Muscle of leg (tissue), 16 donors: ENCODE measurements at places on chromosomes 7 and 10. TPM values are rescaled to one million over a fixed set of nuclear protein-coding genes. Genes with fewer than 3 reads are reported as not detected.
A peak's percentile ranks its signal among the peaks of the same experiment; 100 is the strongest.

DNA sequence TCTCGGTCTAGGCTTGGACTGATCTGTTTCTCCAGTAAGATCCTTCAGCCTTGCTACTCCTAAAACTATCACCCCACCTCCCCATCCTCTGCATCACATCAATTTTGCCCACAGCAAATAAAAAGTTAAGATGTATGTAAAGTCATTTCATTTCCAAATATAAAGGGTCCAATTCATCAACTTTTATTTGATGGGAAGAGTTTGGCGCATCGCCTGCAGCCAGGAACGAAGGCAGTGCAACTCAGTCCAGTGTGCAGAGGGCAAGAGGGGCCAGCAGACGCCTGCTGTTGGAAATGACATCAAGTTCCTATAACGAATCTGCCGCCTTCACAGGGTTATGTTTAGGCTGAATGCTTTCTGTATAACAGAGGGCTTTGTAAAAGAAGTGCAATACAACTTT lies 97.0 kb downstream of the SVIL start:
- no peaks in the 10 kb centered on the region for H3K4me1 ChIP-seq
- H3K27ac ChIP-seq: no peak overlapping the region
- DNase-seq: no peak
- H3K27me3 ChIP-seq: no peaks in the 10 kb centered on the region
- H3K36me3 ChIP-seq: peaks cover 13% of the 10 kb centered on the region
- no peak overlapping the region for H3K4me3 ChIP-seq

DNA sequence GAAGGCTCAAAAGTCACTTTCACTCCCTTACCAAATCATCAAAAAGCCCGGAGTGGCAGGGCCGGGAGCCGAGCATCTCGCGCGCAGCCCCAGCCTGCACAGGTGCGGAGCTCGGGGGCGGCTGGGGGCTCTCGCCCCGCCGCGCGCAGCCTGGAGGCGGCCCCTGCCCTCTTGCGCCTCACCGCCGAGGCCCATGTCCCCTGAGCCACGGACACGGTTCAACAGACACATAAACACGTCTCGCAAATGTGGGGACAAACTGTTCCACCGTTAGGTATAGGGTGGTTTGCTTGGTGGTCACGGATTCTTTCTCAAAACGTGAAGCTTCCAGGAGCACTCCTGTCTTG lies 700 bp downstream of the GSAP start:
- H3K4me1 ChIP-seq: peaks cover 11% of the 10 kb centered on the region
- peak; percentile 20 for DNase-seq
- H3K27me3 ChIP-seq: peaks cover 6% of the 10 kb centered on the region
- no peaks in the 10 kb centered on the region for H3K36me3 ChIP-seq

DNA sequence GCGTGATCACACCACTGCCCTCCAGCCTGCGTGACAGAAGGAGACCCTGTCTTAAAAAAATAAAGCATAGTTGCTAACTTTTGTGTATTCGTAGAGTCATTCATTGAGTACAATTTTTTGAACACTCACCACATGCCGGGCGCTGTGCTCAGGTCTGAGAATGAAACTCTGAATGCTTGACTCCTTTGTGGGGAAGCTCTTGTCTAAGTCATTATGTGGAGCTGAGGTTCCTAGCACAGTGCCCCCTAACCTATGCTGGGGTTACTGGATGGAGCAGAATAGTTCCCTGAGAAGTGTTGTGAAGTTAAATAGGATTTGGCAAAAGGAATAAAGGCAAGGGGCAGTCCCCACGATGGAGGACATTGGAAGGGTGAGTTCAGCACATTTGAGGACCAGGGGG lies 123.3 kb downstream of the CELF2 start:
- H3K4me1 ChIP-seq: peaks cover 8% of the 10 kb centered on the region
- H3K36me3 ChIP-seq: no peaks in the 10 kb centered on the region
- no peak overlapping the region for H3K4me3 ChIP-seq
- H3K27ac ChIP-seq: no peak overlapping the region
- DNase-seq: no peak

GRCh38 chr10:7788639-7789286 lies 786 bp downstream of the ATP5F1C start:
- peaks cover 16% of the 10 kb centered on the region for H3K4me1 ChIP-seq
- H3K36me3 ChIP-seq: peaks cover 9% of the 10 kb centered on the region
- peak; percentile 29 for DNase-seq
- H3K27me3 ChIP-seq: no peaks in the 10 kb centered on the region
- H3K27ac ChIP-seq: peak overlapping the region; percentile 83
- peak overlapping the region; percentile 97 for H3K4me3 ChIP-seq

ANKRD1 gene
- 25.6 TPM for total RNA-seq

RELN gene
- total RNA-seq: 9.3 TPM

AHR gene
- 41.4 TPM for total RNA-seq

TMEM196 gene
- 0.04 TPM for total RNA-seq
